ENCODE measurements at places on chromosomes 7 and 10.

- no peak for DNase-seq
These were observed 60.4 kb downstream of the RNLS start for GRCh38 chr10:88522715-88523114.

GRCh38 chr10:124366343-124366742, 52.4 kb downstream of the OAT start:
- no peak for DNase-seq

GRCh38 chr7:44072364-44073231, 7.2 kb upstream of the PGAM2 start:
- DNase-seq, result no peak

- no peak for DNase-seq
These were observed 16.3 kb downstream of the CASD1 start for GRCh38 chr7:94525923-94526322.

DNA sequence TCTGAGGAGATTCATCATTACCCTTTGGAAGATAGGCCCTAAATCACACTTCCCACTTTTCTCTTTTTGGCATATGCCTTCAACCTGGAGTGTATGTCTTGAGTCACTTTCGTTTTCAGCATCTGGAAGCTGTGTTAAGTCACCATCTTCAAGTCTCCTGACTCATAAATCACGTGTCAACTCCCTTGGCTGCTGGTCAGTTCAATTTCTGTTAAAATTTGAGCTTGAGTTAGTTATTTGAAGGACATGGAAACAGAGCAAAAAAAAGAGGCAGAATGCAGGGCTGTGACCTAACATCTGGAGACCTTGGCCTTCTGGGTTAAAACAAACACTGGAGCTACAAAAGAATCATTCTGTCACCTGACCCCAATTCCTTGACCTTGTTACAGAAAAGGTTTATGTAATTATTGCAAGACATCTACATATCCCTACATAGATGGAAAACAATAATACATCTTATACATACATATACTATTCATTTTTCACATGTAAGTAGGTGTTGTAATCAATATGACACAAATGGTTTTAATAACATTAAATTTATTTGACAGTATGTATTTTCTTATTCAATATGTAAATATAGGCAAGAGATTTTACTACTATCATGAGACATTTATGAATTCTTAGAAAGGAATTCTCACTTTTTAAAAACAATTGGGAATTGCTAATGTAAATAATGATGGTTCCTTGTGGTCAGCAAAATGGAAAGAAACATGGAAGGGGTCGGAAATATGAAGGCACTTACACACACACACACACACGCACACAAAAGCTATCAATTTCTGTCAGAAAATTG, 169.7 kb upstream of the PHYHIPL start:
- DNase-seq, result no peak

- no peak for DNase-seq
These were observed 150.9 kb downstream of the CPED1 start for GRCh38 chr7:121139427-121139826.

All from stimulated activated CD4-positive, alpha-beta T cell treated with anti-CD3 and anti-CD28 coated beads, Interleukin-4, amount 100 ng/mL, for 4 hours (primary cell).